ENCODE measurements at places on chromosomes 4 and X.
A peak's percentile ranks its signal among the peaks of the same experiment; 100 is the strongest.

DNA sequence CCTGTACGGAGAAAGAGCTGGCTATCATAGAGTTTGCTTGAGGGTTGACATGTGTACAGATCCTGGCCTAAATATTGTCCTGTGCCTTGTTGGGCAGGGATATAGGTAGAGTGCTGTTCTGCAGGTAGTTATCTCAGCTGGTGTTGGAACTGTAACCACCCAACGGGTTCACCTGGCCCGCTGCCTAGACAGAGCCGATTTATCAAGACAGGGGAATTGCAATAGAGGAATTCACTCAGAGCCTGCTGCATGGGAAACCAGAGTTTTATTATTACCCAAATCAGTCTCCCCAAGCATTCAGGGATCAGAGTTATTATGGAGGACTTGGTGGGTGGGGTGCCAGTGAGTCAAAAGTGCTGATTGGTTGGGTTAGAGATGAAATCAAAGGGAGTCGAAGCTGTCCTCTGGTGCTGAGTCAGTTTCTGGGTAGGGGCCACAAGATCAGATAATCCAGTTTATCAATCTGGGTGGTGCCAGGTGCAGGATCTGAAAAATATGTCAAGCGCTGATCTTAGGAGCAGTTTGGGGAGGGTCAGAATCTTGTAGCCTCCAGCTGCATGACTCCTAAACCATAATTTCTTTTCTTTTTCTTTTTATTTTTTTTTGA, 42.5 kb upstream of the XIAP start:
- DNase-seq, result no peak

DNA sequence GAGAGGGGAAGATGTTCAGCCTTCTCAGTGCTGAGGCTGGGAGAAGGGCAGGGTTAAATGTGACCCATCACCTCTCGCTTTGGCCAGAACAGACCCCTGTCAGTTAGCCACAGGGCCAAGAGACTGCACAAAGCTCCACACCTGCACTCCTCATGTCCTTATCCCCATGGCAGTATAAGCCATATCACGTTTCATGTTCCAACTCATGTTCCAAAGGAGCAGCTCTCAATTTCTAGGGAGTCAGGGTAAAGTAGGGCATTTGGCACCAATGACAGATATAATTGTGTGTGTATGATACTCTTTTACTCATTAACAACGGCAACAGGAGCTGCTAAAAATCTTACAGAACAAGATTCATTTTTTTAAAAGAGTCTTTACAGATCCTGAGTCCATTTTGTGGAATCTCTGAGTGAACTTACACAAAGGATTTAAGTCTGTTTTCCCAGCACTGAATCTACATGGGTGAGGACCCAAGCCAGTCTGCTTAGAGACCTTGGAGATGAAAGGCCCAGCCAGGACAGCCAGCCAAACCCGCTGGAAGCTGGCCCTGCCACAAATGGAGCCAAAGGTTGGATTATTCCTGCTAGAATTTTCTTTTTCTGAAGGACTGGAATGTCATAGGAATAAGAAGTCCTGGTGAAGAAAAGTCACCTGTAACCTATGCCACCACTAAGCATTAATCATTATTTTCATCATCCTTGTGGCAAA, 129.1 kb upstream of the SMAD1 start:
- DNase-seq, result no peak

DNA sequence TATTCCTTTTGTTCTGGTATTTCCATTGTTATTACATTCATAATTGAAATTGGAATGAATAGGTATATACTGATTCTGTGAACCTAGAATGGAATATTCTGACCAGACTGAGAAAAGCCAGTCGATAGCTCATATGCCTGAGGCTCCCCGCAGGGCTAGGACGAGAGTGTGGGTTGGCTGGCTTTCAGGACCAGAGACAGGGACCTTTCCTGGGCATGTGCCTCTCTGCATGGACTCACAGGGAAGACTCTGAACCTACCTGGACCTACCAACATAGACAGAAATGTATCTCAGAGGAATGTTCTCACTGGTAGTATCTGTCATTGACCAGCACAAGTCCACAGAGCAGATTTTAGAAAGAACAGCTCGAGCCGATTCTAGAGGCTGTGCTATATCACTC, 214.6 kb downstream of the FRMPD4 start:
- DNase-seq, result no peak

GRCh38 chr4:17650406-17650805, 36.0 kb downstream of the MED28 start:
- DNase-seq, result no peak

DNA sequence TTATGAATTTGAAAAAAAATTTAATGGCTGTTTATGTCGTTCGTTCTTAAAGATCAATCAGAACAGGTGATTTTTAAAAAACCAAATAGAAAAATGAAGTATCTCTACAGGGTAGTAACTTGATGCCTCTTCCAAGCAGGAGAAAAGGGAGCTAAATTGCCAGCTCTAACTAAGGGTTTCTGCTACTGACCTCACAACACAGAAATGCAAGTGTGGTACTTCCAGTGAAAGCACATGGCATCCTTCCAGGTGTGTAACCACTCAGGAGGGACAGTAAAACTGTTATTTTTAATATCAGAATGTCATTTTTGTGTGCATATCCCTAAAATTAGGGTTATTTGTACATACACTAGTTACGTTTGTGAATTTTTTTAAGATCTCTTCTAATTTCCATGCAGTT, 116.8 kb upstream of the ZCCHC13 start:
- no peak for DNase-seq

DNA sequence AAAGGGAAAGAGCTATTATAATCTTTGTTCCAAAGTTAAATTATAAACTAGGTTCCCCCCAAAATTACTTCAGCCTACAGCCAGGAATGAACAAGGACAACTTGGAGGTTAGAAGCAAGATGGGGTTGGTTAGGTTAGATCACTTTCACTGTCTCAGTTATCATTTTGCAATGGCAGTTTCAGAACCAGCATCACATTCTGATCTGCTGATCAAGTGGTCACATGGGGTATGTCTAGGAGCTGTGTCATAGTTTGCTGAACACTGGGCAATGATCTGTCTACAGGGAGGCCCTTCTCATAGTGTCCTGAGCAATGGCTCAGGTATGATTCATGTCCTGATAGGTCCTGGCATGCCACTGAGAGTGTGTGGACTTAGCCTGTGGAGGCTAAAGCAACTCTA, 41.6 kb upstream of the XIAP start:
- peak; percentile 49 for DNase-seq

DNA sequence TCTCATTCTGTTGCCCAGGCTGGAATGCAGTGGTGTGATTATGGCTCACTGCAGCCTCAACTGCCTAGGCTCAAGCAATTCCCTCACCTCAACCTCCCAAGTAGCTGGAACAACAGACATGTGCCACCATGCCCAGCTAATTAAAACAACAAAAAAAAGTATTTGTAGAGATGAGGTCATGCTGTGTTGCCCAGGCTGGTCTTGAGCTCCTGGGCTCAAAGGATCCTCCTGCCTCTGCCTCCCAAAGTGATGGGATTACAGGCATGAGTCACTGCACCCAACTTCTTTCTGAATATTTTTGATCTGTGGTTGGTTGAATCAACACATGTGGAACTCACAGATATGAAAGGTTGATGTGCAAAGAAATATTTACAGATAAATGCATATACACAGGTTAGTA, 18.5 kb upstream of the SEPTIN11 start:
- DNase-seq, result no peak

DNA sequence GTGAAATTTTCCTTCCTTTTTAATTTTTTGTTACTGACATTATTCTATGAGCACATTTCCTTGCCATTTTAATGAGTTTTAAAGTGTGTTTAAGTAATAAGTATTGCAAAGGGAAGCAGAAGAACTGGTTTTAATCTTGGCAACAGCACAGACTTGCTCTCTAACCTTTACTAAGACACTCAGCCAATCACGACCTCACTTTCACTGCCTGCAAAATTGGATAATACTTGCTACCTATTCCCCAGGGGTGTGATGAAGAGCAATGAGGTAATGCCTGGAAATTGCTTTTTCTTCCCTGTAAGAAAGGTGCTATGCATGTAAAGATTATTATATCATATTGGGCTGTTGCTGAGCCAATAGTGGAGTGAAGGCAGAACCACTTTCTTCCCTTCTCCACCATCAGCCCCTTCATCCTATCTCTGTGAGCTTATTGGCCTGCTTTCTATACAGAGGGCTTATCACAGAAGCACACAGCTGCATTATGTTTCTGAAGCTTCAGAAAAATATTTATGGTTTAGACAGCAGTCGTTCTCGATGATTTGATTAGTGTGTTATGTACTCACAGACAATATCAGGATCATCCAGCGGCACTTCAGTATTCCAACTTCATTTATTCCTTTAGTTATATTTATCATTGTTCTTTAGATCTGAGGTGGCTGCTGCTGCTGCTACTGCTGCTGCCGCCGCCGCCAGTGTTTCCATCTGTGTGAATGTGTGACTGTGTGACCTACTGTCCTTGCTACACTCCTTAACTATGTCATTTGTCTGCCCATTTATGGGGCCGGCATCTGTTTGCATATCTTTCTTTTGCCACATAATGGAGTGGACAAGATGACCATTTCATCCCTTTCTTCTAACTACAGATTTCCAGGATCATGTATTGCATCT, 255.1 kb downstream of the C4orf33 start:
- no peak for DNase-seq

DNA sequence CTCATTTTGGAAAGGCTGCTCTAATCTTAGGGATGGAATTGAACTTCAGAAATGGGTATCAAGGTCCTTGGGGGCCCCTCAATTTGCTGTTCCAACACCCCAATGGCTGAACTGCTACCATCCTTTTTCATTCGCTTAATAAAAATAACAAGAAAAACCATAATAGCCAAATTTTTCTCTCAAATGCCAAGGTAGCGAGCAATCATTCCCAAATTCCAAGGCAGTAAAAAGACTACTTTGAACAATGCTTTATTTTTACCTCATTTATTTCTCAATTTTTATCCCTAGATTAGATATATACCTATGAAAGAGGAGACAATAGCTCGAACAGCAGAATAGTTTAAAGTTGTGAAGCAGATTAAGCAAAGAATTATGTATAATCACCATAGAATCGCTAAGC, 323.4 kb upstream of the SLC7A11 start:
- no peak for DNase-seq

- DNase-seq, result no peak
These were observed 50.2 kb downstream of the SUPT20HL1 start for GRCh38 chrX:24410514-24411189.

- DNase-seq, result peak; percentile 84
These were observed 18.2 kb upstream of the ABLIM2 start for GRCh38 chr4:8176547-8177399.

DNA sequence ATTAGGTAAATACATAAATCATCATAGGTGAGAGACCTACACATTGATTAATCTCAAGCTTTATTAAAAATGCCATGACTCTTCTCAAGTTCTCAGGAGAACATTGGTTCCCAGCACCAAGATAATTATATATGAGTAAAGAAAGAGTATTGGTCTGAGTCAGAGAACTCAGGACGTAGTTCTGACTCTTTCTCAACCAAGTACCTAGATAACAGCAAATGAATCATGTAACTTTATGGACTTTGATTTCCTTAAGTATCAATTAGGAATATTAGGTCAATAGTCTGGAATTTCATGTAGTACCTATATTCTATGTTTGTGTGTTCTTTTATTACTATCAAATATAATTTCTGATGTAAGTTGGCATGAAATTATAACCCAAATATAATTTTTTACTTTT, 409.9 kb downstream of the GABRG1 start:
- no peak for DNase-seq

DNA sequence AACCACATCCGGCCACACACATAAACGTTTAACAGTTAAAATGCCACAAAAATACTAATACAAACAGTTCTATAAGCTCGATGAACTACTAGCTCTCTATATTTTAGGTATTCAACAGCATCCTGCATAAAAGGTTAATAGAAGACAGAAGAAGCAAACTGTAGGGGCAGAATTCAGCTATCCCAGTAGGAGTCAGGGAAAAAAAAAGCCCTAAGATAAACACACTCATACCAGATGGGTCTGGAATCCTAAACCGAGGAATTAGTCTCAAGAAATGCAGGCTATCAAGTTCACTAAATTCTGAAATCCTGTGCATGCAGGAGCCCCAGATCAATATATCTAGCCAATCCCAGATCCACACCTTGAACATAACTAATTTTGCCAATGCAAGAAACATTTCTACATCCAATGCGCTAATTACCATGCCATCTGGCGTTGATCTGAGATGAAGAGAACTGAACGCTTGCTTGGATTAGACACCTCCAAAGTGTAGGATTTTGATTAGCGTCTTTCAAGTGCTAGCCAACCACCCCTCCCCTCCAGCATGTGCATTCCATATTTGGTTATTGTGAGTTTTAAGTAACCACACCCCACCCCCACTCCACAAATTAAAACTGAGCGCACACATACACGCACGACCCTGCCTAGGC, 512.2 kb upstream of the INTU start:
- DNase-seq, result no peak

DNA sequence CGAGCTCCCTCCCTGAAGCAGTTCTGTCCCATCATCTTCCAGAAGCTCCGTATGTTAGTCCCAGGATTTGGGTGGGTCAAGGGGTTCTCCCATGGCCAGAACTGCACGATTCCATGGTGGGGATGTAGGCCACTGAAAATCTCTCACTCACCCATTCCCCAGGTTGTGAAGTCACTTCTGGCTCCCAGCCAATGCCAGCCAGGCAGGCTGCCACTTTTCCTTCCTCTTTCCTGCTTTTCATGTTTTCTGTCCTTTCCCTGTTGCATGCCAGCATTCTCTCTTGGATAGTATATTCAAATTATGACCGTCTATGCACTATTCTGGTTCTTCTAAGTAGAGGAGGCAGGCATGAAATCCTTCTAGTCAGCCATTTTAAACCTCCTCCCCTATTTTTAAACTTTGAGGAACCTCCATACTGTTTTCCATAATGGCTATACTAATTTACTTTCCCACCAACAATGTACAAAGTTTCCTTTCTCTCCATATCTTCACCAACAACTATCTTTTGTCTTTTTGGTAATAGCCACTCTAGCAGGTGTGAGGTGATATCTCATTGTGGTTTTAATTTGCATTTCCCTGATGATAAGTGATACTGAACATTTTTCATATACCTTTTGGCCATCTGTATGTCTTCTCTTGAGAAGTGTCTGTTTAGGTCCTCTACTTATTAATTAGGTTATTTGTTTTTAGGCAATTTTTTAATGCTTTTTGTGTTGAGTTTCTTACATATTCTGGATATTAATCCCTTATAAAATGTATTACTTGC, 182.1 kb upstream of the TET2 start:
- no peak for DNase-seq

DNA sequence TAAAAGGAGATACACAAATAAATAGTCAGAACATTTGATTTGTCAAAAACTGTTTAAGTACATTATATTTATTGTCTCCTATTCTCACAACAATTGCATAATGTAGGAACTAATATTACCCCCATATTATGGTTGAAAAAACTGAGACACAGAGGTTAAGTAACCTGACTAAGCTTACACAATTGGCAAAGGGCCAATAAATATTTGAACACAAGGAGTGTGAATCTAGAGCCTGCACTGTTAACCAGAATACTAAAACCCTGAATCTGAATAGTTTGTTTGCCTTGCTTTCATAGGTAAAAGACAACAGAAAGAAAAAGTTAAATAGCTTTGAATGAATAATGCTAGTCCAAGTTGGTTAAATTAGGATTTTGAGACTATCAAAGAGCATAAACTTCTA, 55.2 kb downstream of the IL13RA2 start:
- DNase-seq, result no peak

Measured in GM03348 (cell line).